HepG2 (cell line): ENCODE measurements at places on chromosomes 5 and 9. TPM values are rescaled to one million over a fixed set of nuclear protein-coding genes. Genes with fewer than 3 reads are reported as not detected.

- DNase-seq = no peak
Observed at GRCh38 chr5:42502613-42503470, 79.6 kb downstream of the GHR start.

GRCh38 chr9:995781-996180, 19.3 kb downstream of the DMRT3 start:
- no peak for DNase-seq

GRCh38 chr5:44845777-44846176, 37.0 kb downstream of the MRPS30 start:
- no peak for DNase-seq

GRCh38 chr9:134101623-134102149, 33.9 kb upstream of the BRD3 start:
- DNase-seq = no peak

DNA sequence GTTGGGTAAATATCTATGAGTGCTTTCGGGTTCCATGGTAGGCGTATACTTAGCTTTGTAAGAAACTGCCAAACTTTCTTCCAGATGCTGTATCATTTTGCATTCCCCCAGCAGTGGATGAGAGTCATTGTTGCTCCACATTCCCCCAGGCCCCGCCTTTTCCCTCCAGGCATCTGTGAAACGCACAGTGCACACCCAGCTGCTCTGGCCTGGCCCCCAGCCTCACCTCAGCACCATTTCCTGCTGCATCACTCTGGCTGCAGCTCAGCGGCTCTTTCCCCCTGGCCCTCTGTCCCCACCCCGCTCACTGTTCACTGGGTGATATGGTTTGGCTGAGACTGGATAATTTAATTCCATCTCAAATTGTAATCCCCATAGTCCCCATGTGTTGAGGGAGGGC, 76.6 kb upstream of the SPTLC1 start:
- no peak for DNase-seq

GRCh38 chr5:76705574-76705973, 10.4 kb upstream of the F2R start:
- DNase-seq = no peak

DNA sequence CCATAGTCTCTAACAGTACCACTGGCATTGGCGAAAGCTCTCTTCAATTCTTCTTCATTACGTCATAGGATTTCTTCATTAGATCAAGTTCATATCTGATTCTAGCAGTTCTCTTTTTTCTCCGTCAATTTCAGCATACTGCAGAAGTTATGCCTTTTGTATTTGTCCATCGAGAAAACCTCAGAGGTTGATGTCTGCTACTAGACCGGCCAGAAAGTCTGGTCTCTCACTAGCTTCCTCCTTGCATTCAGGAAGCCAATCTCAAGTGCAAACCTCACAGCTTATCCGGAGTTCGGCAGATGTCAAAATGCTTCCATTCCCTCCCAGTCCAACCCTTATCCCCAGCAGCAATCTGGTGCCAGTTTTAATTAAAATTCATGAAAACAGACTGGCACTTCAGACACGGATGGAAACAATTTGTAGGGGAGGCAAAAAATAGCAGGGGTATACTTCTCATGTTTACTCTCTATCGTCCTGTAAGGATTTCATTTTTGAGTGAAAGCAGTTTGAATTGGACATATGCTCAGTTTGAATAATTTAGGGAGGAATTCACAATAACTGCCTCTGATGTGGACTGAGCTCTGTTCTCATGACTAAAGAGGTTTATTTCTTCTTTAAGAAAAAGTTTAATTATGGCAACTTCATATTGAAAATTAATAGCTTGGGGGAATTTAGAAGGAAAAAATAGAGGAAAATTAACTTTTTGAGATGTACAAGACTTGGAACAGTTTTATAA, 56.4 kb upstream of the TMC1 start:
- no peak for DNase-seq

DNA sequence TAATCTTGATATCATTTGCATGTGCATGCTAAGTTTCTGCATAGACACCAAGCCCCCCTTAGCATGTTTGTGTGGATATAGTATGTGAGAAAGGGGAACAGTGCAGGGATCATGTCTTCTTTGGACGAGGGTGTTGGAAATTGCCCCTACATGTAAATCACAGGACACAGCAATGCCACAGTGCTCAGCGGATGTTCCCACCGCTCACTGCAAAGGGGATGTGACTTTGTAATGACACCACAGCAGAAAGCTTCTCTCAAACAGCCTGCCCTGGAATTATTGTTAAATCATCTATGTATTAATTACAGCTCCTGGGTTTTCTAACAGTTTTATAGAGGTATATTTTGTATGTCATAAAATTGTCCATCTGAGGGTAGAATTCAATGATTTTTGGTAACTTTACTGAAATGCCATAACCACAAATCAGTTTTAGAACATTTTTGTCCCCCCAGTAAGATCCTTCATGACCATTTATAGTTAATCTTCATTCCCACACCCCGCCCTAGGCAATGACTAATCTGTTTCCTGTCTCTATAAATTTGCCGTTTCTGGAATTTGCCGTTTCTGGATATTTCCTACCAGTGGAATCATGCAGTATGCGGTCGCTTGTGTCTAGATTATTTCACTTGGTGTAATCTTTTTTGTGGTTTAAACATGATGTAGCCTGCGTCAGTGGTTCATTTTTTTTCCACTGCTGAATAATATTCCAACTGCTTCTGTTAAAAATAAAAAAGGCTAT, 648.5 kb upstream of the WWC1 start:
- no peak for DNase-seq

GRCh38 chr9:92146610-92147009, 31.4 kb upstream of the SPTLC1 start:
- DNase-seq = no peak

DNA sequence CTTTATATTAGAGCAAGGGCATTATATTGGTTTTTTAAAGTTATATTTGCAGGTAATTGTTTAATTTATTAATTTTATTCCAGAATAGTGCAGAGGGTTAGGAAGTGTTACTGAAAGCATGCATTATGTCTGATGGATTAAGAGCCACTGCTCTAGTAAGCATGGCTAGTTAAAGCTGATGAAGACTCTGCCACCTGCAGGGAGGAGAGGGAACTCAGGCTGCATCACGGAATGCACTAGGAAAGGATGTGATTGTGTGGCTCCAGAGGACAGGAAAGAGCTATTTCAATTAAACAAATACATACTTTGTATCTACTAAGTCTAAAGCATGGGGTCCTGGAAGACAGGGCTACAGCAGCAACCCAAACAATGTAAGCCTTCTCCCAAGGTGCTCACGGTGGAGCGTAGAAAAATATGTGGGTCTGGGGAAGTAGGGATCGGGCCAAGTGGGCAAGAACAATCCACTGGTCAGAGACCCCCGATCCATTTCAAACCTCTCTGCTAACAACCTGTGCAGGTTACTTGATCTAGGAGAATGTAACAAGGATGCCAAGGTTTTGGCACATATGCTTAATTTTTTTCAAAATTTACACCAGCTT, 15.3 kb upstream of the GRXCR2 start:
- peak; percentile 56 for DNase-seq

DNA sequence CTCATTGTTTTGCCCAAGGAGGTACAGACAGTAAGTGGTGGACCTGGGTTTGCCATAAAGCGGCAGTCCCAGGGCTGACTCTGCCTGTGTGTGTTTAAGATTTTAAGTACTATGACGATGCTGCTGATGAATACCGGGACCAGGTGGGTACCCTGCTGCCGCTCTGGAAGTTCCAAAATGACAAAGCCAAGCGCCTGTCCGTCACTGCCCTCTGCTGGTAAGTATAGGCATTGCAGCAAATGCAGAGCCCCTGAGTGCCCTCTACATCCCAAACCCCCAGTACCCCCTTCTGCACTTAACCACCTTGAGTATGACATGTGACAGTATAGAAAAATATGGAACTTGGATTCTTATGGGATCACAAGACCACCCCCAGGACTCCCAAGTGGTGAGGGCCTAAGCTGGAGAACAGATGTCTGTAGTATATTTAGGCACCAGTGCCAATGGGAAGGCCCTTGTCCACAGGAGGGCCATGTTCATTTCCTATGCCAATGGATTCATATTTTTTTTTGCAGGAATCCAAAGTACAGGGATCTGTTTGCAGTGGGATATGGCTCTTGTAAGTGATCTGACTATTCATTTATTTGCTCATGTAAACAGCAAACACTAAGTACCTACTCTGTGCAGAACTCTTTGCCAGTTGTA, 22.0 kb downstream of the ENHO start:
- peak; percentile 18 for DNase-seq

DNA sequence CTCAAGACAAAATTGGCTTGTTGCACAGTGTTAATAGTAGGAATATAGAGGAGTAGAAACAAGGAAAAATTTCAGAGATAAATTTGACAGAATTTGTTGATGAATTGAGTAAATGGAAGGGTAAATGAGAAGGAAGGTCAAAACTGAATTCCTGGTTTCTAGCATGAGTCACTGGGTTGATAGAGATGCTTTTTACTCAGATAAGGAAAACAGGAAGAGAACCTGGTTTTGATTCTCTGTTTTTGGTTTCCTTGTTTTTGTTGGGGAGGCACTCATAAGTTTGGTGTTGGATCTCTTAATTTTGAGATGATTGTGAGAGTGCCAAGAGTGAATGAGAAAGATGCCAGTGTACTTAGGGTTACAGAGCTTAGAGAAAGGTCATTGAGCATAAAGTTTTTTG, 7.1 kb downstream of the LRRC70 start:
- no peak for DNase-seq

DNA sequence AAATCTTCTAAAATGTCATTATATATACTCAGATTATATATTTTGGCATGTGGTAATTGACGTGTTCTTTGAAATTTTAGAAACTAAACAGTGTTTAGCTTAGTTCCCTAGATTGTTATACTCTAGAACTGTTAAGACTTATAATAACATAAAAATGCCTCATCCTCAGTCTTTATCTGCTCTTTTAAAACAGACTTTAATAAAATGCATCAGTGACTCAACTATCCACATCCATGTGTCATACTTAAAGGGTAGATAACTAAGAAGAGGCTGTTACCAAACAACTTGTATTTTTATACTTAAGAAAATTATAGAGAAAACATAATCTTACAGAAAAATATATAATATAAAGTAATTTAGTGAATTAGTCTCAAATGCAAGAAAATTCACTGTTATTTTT, 15.2 kb downstream of the NFIL3 start:
- no peak for DNase-seq

The LPAR1 gene
- polyA plus RNA-seq = not detected in 2 replicates

The C5orf52 gene
- not detected in 2 replicates for polyA plus RNA-seq

The FOXD4L6 gene
- polyA plus RNA-seq = 0.13 TPM in 1 of 2 replicates, not detected in the other

The NSMF gene
- 183 and 271 TPM in 2 replicates for polyA plus RNA-seq

The POLR1E gene
- polyA plus RNA-seq = 18.9 and 23.0 TPM in 2 replicates
